ENCODE measurements at places on chromosomes 12 and 14.

DNA sequence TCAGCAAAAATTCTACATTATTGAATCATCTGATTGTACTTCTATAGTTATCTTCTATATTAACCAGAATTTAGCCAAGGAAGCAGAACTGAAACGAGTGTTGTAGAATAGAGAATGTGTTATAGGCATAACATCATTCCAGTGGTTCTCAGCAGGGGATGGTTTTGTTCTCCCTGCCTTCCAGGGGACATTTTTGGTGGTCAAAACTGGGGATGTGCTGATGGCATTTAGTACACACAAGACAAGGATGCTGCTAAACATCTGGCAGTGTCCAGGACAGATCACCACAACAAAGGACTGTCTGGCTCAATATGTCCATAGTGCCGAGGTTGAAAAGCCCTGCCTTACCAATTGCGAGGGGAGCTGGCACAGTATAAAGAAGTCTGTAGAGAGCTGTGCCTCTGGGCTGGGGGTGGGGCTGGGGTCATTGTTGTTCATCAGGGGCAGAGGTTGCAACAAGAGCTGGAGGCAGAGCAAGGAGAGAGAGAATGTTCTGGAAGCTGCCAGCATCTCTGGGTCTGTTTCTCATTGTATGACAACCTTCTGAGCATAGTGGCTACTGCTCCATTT lies 1472.8 kb downstream of the AACS start:
- no peak for DNase-seq

GRCh38 chr12:102347811-102348210 lies 132.6 kb downstream of the IGF1 start:
- no peak for DNase-seq

DNA sequence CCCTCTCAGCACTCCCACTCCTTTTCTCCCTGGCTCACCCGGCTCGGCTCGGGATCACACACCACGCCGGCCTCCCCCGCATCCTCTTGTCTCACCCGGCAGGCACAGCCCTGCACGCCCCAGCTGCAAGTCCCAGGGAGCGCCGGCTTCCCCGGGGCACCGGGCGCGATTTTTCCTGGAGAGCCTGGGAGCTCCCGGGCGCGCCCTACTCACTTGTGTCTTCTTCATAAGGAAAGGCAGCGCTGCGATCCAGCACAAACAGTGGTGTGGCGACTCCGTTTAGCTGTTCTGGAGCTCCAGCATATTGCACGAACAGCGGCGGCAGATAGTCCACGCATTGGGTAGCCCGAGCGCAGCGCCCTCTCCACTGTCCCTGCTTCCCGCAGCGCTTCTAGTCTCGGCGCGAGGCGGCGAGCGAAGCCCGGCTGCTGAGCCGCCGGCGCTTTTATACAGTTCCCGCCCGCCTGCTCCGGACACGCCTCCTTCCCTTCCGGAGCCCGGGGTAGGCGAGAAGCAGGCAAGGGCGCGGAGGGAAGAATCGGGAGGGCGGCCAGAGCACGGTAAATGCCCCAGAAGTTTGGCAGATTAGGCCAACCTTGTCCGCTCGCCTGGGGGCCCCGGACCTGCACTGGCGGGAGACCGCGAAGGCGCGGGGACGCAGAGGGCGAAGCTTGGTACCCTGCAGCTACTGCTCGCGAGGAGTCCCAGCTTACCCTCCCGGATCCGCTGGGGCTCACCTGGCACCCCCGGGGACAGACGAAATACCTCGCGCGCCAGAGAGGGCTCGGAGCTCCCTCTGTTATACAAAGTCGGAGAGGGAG lies at the start of gene KITLG:
Gene KITLG (minus strand): TSS at position 421 of the 821 bp plus-strand sequence. CDS start 193 bp downstream, at position 228.
- no peak for DNase-seq

DNA sequence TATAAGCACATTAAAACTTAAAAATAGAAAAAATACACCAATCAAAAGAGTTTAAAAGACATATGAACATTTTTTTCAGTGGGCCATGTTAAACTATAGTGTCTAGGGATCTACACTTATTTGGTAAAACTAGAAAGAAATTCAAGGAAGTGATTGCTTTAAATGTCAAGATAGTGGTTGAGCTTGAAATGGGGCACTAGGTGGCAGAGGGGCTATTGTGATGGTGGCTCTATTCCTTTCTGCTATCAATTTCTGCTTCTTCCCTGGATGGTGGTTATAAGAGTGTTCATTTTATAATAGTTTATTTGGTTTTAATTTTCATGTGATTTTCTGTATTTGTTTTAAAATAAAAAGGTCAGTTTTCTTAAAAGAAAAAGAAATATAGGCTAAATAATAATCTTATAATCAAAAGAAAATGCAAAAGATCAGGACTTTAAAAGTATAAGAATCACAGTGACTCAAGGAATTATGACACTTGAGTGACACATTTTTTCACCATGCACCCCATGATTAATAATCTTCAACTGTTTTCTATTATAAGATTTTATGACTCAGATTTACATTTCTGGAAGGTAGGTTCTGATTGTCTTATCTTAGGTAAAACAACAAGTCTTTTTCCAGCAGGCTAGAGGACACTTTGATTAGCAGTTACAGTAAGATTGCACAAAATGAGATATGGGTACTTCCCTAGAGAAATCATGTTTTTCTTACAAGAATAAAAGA lies 137.5 kb downstream of the FSCB start:
- DNase-seq: no peak

DNA sequence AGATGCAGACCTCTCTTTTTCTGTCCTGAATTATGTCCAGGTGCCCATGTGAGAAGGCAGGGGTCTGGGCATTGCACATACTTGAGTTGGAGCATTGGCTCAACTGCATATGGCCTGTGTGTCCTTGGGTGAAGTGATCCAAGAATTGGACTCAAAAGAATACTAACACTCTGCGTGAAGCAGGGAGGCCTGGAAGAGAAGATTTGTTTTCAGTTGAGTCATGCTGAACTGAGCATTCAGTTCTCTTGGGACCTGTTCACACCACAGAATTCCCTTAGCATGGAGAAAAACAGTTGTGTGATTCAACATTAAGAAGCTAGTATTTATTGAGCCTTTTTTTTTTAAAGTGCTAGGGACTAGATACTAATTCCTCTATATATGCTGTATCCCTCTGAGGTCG lies 164.7 kb upstream of the TBX3 start:
- no peak for DNase-seq

DNA sequence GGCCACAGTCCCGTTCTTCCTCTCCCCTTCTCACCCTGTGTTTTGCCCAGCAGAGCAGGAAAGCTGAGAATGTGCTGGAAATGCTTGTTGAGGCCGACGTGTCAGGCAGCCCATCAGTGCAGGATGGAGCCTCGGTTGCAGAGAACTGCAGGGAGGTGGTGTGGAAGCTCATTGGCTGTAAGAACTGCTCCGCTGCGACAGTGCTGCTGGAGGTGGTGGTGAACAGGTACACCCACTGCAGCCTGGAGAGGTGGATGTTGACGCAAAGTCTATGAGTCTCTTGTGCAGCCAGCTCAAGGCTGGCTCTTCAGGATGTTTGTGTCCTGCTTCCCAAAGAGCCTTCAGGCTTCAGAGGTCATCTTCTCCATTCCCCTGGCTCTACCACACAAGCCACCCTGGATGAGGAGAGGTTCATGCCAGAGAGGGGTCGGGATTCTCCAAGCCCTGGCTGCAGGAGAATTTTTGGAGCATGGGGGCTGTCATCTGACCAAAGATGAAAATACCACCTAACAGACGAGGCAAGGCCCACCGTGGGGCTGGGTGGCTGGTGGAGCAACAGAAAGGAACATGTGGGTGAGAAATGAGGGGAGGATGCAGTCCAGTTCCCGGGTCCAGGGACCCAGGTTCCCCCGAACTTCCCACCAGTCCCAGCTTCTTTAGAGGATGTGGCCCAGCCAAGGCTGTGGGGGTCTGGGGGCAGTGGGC lies 174.1 kb upstream of the PRMT8 start:
- no peak for DNase-seq

DNA sequence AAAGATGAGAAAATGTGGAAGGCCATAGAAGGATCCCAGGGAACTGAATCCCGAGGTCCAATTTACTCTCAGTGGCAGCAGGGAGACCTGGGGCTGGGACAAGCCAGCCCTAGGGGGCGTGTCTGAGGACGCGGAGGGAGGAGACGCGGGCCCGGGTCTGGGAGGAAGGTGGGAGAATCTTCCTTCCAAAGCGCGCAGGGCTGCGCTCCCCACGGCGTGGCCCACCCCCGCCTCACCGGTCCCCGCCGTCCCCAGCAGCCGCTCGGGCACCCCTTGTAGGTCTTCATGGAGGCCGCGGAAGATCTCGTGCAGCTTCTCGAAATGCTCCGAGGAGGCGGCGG lies 323 bp downstream of the VTI1B start:
- no peak for DNase-seq

- no peak for DNase-seq
Observed at GRCh38 chr12:109832541-109833306, 474 bp downstream of the TRPV4 start.

GRCh38 chr12:108482717-108483212 lies 32.3 kb upstream of the FICD start:
- no peak for DNase-seq

GRCh38 chr12:62712681-62713573 lies 222.0 kb downstream of the PPM1H start:
- DNase-seq: no peak
